Stimulated activated CD8-positive, alpha-beta memory T cell treated with anti-CD3 and anti-CD28 coated beads, Interleukin-7, amount 100 ng/mL, for 24 hours (primary cell): ENCODE measurements at places on chromosomes 2 and 18.

GRCh38 chr2:39174022-39174421 lies 53.2 kb upstream of the SOS1 start:
- no peak for DNase-seq

- DNase-seq = no peak
These were observed 70.2 kb upstream of the GALNT3 start for GRCh38 chr2:165864296-165864695.

DNA sequence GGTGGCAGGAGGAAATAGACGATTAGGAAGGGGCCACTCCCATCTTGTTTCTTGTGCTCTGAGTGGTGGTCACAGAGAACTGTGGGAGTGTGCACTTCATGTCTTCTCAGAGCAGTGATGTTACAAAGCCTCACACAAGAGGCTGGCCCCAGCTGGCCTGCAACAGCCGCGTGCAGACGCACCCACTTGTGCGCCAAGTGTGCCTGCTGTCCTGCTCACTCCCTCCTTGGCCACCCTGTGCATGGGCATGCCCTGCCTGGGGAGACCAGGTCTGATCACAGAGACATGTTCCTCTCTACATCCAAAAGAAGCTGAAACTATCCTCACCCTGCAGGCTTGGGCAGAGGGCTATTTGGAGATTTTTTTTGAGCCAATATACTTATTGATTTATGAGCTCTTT lies 108.4 kb downstream of the MRO start:
- no peak for DNase-seq

DNA sequence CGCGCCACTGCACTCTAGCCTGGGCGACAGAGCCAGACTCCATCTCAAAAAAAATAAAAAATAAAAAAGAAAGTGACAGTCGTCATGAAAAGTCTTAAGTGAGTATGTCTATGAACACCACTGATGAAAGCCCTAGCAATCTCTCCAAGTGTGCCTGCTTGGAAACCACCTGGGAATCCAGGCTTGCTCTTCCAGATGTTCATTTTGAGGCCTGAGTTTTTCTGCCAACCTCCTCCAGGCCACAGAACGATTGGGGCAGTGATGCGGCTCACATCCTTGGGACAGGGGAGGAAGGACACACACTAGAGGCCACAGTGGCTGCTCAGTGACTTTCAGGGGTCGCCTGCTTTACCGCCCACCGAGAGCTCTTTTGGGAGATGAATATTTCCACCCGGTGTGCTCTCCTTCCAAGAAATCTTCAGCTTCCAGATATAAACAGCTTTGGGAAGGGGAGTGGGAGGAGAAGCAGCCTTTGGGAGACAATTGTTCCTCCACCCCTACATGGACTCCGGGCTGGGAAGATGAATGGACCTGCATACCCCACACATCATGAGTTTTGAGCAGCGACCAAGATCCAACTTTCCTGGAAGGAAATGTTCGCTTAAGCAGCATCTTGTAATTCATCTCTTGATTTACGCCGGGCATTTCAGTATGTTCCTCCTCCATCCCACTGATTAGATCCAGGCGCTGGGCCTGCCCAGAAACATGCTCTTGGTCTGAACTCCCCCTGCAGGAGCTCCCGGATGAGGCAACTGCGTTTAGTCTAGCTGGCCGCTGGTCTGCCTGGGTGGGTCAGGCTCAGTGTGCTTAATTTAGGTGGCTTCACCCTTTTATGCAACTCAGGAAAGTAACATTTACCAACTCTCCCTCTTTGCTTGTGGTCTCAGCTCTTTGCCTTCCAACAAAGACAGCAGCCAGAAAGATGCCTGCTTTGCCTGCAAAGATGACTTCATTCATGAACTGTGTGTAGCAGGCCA lies 6.2 kb upstream of the ARMC9 start:
- no peak for DNase-seq

GRCh38 chr18:70058916-70059315 lies 111.2 kb upstream of the CD226 start:
- no peak for DNase-seq

- peak; percentile 6 for DNase-seq
These were observed at the start of gene CFAP221 for GRCh38 chr2:119544075-119544938. Gene CFAP221, plus strand, starts transcription at chr2:119544449. Its CDS starts 1,683 bp downstream, at chr2:119546132.

DNA sequence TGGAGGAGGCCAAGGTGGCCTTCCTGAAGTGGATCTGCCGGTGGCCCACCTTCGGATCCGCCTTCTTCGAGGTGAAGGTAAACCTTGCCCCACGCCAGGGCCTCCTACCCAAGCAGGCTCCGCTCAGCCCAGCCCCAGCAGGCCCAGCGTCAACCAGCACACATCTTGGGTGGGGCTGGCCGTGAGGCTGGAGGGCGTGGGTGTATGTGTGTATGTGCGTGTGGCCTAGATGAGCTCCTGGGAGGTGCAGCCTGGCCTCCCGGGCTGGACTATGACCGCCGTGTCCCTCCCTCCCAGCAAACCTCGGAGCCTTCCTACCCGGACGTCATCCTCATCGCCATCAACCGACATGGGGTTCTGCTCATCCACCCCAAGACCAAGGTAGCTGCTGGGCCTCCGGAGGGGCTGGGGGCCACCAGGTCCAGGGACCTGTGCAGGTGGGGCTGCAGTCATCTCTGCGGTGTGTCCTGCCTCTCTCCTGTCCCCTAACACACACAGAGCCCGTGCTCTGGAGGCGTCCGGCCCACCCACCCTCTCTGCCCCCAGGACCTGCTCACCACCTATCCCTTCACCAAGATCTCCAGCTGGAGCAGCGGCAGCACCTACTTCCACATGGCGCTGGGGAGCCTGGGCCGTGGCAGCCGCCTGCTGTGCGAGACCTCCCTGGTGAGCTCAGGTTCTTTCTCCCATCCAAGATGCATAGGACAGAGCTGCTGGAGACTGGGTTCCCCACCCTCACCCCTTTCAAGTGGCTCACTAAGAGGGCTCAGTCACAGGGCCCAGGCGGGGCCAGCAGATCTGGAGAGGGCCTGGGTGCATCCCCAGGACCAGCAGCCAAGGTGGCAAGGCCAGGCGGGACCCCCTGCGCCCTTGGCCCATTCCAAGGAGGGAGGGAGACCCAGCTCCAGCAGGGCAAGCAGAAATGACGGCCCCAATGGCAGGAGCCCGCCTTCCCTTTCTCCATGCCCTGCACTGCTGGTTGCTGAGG lies 9.4 kb upstream of the GPR17 start:
- no peak for DNase-seq

- DNase-seq = no peak
These were observed 4.3 kb downstream of the SLC39A6 start for GRCh38 chr18:36124841-36125240.

- no peak for DNase-seq
These were observed at the start of gene ZEB2 for GRCh38 chr2:144519934-144520731. Gene ZEB2, minus strand, starts transcription at chr2:144520119. Its CDS starts 2,769 bp downstream, at chr2:144517350.

DNA sequence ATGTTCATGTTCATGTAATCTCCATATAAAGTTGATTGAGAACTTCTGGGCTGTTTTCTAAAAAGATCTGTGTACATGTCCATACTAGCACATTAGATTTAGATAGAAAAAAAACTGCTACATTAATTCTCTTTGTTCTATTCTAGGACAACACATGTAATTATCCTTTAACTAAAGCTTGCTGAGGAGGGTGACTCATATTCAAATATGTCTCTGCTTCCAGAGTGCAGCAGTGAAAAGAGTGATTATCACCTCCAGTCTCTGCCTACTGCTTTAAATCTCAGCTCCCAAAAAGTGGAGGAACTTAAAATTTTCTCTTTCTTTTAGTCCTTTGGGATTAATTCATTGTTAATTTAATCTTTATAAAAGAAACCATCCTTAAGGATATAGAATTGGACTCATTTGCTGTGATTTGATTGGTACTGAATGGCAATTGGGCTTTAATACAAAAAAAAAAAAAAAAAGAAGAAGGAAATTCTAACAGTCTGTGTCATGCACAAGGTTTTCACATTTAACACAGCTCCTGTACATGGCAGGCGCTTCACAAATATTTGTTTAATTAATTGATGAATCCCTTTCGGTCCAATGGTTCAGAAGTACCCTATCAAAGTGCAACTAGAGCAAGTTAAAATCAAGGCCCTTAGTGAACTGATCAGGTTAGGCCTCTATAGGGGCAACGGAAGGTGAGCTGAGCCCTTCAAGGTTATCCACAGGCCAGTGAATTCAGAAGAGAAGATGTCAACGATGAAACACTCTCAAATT lies 214.0 kb upstream of the KCNJ3 start:
- no peak for DNase-seq

DNA sequence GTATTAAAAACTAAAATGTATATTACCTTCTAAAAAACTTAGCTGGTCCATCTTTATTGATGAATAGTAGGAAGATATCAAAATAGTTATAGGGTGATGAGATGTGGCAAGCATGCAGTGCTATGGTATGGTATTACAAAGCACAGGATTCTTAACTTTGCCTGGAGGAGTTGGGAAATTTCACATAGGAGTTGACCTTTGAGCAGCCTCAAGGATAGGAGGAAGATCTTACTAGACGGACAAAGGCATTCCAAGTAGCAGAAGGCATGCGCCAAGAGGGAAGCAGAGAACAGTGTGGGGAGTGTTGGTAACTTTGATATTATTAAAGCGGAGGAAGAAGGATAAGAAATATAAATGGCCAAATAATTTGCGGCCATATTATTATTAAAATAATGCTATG lies 60.0 kb downstream of the TTC21B start:
- no peak for DNase-seq

DNA sequence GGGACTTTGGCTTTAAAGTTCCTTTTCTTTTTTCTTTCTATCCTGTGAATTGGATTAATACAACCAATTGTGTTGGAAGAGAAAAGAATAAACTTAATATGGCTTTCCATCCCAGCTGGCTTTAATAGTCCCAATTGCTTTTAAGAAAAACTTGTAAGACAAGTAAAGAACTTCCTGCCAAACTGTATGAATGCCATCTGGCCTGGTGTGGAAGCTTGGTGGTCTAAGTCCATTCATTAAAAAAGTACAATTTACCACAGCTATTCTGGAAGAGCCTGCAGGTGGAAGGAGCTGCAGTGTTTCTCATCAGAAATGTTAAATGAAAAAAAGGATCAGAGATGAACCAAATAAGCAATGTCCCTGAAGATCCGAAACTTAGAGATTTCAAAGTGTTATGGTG lies 103.9 kb downstream of the KLHL14 start:
- no peak for DNase-seq

DNA sequence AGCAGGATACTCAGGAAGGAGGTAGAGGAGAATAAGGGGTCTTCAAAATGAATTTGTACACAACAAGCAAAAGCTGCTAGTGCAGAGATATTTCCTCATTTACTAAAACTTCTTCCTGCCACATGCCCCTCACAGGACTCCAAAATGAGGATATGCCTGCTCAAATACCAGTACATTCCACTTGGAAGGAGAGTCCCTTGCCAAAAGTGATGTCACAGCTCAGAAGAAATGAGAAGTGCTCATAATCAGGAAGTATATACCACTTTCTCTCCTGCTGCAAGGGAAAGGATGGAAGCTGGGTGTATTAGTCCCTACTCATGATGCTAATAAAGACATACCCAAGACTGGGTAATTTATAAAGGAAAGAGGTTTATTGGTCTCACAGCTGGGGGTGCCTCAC lies 87.7 kb upstream of the FSHR start:
- no peak for DNase-seq

- no peak for DNase-seq
These were observed 36.1 kb upstream of the GPD2 start for GRCh38 chr2:156399950-156400705.

DNA sequence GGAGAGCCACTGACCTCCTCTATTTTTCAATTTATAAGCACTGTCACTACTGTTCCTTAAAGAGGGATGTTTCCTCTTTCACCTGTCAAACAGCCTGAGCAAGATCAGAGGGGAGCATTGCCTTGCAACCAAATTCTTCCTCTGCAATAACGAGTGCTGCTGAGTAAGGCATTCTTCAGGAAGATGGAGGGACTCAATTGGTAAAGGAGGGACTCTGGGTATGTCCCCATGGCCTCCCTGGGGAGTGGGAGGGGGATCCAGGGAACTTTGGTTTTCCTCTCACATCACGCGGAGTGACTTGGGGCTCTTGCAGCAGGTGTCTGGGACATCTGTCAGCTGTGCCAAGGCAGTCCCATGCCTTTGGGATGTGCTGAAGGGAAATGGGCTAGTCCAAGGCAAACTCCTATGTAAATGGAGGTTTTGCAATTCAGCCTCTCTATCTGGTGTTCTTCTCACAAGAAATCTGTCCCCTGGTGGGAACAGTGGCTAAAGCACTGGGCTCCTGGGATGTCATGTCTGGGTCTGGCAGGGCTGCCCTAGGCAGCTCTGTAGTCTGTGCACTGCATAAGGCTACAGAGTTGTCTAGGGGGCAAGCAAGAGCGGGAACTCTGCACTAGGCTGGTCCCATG lies 14.4 kb upstream of the HES6 start:
- no peak for DNase-seq

DNA sequence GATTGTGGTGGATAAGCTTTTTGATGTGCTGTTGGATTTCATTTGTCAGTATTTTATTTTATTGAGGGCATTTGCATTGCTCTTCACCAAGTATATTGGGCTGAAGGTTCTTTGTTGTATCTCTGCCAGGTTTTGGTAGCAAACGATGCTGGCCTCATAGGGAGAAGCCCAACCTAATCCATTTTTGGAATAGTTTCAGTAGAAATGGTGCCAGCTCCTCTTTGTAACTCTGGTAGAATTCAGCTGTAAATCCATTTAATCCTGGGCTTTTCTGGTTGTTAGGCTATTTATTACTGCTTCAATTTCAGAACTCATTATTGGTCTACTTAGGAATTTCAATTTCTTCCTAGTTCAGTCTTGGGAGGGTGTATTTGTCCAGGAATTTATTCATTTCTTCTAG lies 309.8 kb upstream of the SETBP1 start:
- DNase-seq = no peak

- DNase-seq = no peak
These were observed 80.5 kb downstream of the CTNNA2 start for GRCh38 chr2:79593237-79593867.

DNA sequence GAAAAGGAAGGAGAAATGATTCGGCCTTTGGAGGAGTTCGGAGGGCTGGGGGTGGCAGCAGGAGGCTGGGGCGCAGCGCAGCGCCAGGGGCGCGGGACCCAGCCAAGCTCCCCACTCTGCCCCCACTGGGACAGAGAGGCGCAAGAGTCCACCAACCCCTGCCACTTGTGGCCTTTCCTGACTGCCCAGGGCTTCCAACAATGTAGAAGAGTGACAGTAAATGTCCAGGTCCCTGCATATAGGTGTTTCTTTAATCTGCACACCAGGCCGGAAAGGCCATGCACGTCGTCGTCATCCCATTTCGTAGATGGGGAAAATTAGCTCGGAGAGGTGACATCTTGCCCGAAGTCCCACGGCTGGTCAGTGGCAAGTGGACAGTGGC lies 96.6 kb downstream of the INHBB start:
- DNase-seq = no peak

- no peak for DNase-seq
These were observed 2.2 kb upstream of the TNS1 start for GRCh38 chr2:218005028-218005427.

GRCh38 chr2:206936843-206937230 lies 2.5 kb upstream of the CPO start:
- no peak for DNase-seq
